ENCODE measurements at places on chromosomes 7 and 10.

DNA sequence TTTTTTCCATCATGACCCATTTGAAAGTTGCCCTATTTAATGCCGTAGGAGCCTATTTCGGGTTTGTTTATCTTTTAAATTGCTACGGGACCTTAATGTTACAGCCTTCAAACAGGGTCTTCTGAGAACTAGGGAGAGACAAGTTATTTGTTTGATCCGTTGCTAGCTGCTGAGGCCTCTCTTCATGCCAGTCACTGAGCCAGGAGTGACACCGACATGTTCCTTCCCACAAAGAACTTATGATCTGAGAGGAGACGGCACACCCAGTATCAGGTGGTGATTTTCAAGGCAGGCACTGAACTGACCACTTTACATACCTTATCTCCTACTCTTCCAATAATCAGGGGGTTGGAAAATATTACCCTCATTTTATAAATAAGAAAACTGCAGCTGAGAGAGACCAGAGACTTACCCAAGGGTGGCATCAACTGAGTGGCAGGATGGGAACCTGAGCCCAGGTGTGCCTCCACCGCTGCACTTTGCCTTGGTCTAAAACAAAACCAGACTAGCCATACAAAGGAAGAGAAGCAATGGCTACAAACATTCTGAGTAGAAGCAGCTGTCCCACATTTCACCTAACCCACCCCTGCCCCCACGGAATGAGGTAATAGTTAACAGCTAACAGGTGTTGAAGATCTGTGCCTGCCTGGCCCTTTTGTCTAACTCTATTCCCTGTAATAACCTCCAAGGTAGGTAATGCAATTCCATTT, 40.5 kb downstream of the PPP1R3C start:
- no peak for DNase-seq

- DNase-seq, result no peak
Observed at GRCh38 chr10:67819768-67820204, 18.2 kb downstream of the DNAJC12 start.

- peak; percentile 63 for DNase-seq
Observed at GRCh38 chr10:80599424-80599847, 61.7 kb downstream of the SH2D4B start.

GRCh38 chr10:58513188-58514110, 777 bp downstream of the BICC1 start:
- no peak for DNase-seq

DNA sequence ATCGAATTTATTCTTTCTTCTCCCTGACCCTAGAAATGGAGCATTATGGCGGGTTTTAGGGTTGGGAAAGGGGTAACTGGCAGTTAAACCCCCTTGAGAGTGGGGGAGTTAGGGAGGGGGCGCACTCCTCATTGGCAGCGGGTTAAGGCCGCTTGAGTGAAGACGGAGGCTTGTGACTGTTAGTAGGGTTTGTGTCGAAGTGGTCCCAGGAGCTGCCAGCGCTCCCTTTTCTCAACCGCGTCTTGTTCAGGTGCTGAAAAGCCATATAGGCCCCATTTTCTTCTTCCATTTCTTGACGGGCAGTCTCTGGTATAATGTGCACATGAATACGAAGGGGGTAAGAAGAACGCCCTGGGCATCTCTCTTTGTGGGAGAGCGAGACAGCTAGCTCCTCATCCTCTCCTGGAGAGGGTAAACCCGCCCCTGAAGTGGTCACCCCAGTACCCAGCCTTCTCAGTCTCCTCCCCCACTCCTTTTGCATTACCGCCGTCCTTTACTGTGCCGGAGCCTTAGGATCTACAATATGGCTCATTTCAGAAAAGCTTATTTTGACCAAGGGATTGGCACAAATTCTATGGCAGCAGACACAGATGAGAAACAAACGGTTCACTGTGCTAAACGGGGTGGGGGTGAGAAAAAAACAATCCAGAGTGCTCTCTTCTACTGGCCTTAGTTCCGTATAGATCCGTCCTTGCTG, 836 bp downstream of the KMT2E start:
- DNase-seq, result peak; percentile 84

- no peak for DNase-seq
Observed at GRCh38 chr7:64873155-64873500, 29.9 kb upstream of the ZNF273 start.

DNA sequence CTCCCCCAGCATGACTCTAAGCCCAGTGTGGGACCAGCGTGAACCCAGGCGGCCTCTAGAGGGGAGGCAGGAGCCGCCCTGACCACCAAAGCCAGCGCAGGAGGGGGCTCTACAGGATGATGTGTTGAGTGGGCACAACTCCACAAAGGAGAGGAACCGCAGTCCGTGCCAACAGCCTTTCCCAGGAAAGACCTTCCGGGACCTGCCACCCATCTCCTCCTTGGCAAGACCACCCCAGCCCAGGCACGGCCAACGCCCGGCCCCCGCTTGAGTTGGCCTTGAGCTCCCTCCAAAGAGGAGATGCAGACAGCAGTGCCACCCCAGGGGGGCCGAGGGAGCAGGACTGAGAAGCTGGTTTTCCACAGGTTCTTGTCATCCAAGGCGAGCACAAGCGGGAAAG, 38.9 kb downstream of the PTPRN2 start:
- DNase-seq, result no peak

- no peak for DNase-seq
Observed at GRCh38 chr10:32084185-32084851, 28.1 kb upstream of the KIF5B start.

- no peak for DNase-seq
Observed at GRCh38 chr10:80871083-80871482, 333.4 kb downstream of the SH2D4B start.

GRCh38 chr7:121945066-121945465, 72.1 kb downstream of the PTPRZ1 start:
- no peak for DNase-seq

- DNase-seq, result no peak
Observed at GRCh38 chr10:94366382-94366781, 3.6 kb upstream of the NOC3L start.

DNA sequence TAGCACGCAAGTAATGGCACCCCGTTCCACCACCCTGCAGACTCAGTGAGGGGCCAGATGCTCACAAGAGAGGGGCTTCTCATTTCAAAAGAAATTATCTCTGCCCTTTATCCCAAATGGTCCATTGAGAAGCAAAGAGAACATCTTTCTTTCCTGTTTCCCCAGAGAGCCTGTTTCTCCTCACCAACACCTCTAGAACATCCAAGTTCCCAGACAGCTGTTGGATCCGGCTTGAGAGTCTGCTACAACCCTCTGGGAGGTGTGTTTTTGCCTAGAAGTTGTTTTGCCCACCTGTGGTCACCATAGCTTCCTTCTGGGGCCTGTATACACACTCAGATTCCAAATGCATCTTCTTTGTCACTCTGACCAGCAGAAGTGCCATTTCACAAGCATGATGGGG, 637.4 kb downstream of the LRMDA start:
- DNase-seq, result no peak

DNA sequence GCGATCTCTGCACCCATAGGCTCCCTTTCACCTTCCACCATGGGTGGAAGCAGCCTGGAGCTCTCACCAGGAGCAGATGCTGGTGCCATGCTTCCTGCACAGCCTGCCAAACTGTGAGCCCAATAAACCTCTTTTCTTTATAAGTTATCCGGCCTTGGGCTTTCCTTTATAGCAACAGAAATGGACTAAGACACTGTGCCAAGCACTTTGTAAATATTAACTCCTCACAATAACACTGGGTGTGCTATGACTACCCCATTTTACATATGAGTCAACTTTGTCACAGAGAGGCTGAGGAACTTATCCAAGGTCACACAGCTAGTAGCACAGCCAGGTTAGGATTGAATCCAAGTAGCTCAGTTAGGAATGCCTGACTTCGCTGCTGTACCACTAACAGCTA, 79.7 kb upstream of the KCNMA1 start:
- DNase-seq, result no peak

DNA sequence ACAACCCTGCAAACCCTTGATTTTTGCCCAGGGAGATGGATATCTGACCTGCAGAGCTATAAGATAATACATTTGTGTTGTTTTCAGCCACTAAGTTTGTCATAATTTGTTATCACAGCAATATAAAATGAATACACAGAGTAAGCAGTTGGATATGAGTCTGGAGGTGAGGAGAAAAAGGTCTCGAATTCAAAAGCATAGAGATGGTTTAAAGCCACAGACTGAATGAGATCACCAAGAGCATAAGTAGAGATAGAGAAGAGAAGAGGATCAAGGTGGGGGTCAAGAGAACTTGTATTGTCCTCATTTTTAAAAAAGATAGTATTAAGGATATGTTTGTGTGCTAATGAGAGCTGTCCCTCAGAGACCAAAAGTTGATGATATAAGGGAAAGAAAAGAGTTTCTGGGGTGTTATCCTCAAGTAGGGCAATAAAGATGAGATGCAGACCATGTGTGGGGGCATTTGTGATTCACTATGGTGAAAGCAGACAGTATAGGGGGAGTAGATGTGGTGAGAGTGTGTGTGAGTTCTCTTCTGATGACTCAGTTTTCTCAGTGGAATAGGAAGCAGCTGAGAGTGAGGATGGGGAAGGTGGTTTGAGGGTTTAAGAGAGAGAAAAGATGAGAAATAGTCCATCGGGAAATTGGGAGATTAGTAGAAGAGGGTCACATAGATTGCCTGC, 25.8 kb upstream of the PCGF5 start:
- peak; percentile 53 for DNase-seq

- no peak for DNase-seq
Observed at GRCh38 chr7:39333701-39334100, 232.5 kb upstream of the YAE1 start.

- DNase-seq, result no peak
Observed at GRCh38 chr7:33837356-33837851, 67.9 kb upstream of the BMPER start.

DNA sequence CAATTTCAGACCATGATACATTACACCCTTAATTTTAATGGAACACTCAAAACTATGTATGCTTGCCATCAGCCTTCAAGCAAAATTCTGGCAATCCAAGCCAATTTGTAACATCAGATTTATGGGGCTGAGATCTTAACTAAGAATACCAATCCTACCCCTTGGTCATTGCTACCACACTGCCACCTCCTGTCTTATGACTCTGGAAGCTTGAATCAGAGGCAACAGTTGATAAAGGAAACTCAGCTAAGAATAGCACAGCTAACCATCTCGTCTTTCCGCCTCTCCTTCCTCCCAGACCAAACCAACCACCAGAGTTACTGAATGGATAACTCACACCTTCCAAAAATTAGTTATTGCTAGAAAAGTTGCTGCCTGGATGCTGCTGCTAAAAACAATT, 7.4 kb downstream of the IGF2BP3 start:
- no peak for DNase-seq

GRCh38 chr7:155256081-155256760, 41.5 kb upstream of the INSIG1 start:
- no peak for DNase-seq

- DNase-seq, result no peak
Observed at GRCh38 chr7:32042900-32043299, 27.3 kb downstream of the PDE1C start.

DNA sequence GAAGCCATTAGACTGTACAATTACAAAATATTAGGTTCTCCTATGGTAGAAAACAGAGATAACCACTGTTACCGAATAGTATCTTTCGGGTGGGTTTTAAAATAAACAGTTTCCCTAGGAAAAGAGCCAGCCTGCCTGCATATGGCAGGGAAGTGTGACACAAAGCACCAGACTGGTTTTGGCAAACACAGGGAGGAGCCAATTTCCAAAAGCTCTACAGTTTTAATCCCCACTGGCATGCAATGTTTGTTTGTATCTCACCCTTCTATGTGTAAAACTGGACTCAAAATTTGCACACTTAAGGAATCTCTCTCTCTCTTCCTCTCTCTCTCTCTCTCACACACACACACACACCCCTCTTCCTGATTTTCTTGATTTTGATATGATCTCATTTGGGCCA, 261.7 kb downstream of the ETV1 start:
- DNase-seq, result no peak

DNA sequence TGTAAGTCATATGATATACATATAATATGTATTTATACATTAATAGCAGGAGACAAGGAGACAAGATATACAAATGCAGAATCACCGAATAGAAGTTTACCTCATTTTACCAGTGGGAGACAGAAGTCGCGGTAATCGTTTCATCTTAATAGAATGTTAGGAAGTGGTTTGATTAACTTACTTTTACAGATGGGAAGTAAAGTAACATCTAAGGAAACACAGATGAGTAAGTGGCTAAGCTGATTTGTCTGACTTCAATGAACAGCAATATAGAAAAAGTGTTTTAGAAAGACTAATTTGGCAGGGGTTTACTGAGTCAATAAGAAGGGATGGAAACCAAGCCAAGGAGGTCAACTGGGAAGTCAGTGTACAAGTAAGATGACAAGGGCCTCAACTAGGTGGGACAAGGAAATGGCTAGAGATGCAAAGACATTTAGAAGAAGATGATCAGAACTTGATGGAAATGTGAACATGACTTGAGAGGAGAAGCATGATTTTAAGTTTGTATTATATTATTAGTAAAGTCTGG, 36.2 kb upstream of the FAM133B start:
- no peak for DNase-seq

- DNase-seq, result no peak
Observed at GRCh38 chr10:47358457-47358856, 10.3 kb downstream of the RBP3 start.

GRCh38 chr10:132605390-132605789, 67.8 kb downstream of the INPP5A start:
- no peak for DNase-seq

GRCh38 chr7:78993341-78993740, 460.1 kb downstream of the MAGI2 start:
- DNase-seq, result no peak

DNA sequence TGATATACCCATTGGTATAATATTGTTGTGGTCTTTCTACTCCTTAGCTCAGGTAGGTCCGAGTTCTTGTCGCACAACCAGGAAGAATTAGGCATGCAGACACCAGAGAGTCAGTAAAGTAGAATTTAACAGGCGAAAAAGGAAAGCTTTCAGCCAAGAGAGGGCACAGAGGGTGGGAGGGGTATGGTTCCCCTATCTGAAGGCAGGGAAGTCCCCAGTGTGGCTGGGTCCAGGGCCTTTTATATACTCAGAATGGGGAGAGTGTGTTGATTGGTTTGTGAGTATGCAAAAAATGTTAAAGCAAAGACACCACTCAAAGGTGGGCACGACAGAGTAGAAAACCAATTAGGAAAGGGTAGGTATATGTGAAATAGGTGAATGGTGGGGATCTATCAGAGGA, 53.9 kb downstream of the IMMP2L start:
- DNase-seq, result no peak

- no peak for DNase-seq
Observed at GRCh38 chr7:78020874-78021249, 222.3 kb downstream of the PHTF2 start.

DNA sequence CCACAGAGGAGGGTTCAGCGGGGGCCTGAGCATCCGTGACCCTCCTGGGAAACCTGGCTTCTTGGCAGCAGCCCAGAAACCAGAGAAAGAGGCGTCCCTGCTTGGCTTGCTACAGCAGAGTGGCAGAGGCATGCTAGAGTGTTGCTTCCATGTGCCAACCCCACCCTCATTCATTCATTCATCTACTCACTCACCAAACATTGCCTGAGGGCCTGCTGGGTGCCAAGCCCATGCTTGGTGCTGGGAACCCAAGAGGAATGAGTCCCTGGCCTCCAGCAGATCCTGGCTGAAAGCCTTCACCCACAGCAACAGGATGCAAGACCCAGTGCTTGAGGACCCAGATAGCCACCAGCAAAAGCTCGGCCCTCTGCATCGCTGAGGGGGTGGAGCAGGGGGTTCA, 129.0 kb downstream of the CDH23 start:
- DNase-seq, result no peak

All from activated CD8-positive, alpha-beta memory T cell treated with anti-CD3 and anti-CD28 coated beads, Interleukin-2, amount 10 ng/mL, durations not matched to agents 7 days and 5 days (primary cell).